ENCODE measurements at places on chromosomes 2 and 18. TPM values are rescaled to one million over a fixed set of nuclear protein-coding genes. Genes with fewer than 3 reads are reported as not detected.

- H3K4me1 ChIP-seq = no peaks in the 10 kb centered on the region
- H3K27me3 ChIP-seq = no peaks in the 10 kb centered on the region
- H3K27ac ChIP-seq = no peak overlapping the region
- peak; percentile 14 for DNase-seq
Measured at GRCh38 chr2:185628985-185629384, 109.6 kb upstream of the FSIP2 start.

DNA sequence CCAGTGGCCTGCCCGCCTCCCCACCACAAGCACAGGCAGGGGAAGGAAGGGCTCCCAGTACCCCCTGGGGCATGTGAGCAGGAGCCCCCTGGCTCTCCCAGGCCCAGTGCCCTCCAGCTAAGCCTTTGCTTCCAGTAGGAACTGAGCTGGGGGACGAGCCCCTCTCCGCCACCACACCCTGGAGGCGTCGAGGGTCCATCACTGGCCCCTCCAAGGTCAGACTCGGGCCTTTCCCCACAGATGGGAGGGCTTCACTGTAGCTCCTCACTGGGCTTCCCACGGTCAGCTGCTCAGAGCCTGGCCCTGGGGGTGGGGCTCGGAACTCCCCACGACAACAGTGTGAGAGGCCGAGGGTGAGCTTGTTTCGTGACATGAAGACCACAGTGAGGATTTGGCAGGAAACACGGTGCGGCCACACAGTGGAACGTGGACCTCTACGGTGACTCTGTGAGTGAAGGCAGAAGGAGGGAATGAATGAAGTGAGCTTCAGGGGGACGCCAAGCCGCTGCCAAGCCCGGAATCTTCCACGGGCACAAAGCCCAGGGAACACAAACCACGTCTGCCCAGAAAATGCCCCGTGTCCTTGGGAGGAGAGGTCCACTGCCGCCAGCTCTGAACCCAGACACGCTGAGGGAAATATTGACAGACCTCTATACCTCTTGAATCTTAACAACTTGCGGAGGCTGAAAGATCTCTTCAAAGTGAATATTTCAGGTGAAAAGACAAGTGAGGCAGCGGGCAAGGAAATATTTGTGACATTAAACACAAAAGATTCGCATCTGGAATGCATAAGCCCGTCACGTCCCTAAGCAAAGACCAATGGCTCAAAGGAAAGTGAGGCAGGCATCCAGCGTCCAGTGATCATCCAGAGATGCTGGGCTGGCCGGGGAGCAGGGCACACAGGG lies 144.8 kb upstream of the GPC1 start:
- no peak for DNase-seq
- no peaks in the 10 kb centered on the region for H3K27me3 ChIP-seq
- H3K27ac ChIP-seq = no peak overlapping the region
- no peak overlapping the region for H3K4me3 ChIP-seq

- peaks cover 11% of the 10 kb centered on the region for H3K4me1 ChIP-seq
- DNase-seq = no peak
Measured at GRCh38 chr2:151973901-151974199, 125.0 kb downstream of the CACNB4 start.

DNA sequence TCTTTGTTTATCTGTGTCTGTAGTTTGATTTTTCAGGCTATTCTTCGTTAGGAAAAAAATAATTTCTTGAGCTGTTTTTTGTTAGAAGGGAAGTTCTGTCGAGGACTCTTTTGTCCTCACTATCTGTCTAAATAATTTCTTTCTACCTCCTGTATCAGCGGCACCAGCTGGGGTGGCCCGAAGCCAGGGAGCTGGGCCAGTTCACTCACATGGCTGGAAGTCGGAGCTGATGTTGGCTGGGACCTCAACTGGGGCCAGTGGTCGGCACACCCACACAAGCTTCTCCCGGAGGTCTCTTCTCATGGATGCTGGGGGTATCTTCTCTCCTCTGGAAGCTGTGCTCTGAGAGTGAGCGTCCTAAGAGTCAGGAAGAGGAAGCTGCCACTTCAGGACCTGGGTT lies 8.0 kb upstream of the PDIA6 start:
- no peaks in the 10 kb centered on the region for H3K36me3 ChIP-seq
- H3K4me3 ChIP-seq = no peak overlapping the region
- H3K27ac ChIP-seq = no peak overlapping the region
- H3K4me1 ChIP-seq = peaks cover 5% of the 10 kb centered on the region

DNA sequence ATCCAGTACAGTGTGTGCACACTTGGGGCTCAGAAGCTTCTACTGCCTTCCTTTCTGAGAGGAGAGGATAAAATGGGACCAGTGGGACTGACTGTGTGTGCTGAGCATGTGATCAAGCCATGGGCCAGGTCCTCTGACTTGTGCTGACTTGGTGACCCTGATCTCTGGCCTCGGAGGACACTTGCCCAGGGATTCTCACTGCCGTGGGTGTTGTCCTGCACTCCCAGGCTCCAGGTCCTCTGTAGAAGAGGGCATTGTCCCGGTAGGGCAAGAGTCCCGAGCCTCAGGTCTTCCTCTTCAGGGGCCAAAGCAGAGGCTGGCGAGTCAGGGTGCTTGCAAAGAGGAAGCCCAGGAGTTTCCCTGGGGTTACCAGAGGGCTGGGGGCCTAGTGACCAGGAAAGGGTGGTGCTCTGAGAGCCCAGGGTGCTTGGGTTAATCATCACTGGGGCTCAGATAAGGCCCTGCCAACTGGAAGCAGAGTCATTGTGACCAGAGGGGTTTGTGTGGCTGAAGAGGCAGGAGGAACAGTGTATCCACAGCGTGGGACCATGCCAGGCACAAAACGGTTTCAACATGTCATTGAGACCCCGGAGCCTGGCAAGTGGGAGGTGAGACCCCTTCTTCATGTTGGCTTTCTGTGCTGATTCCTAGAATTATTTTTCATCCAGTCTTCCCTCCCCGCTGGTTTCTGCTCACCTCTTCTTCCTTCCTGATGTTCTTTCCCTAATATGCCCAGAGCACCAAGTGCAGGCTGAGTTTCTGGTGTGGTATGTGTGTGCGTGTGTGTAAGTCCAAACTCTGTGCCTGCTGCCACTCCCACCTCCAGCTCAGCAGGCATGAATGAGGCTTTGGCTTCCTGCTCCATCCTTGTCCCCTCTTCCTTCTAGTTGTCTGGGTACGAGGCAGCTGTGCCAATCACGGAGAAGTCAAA lies at the start of gene GCKR:
Gene GCKR (plus strand): TSS at position 483 of the 931 bp plus-strand sequence. CDS start 66 bp downstream, at position 549.
- H3K4me1 ChIP-seq = peaks cover 20% of the 10 kb centered on the region
- H3K27ac ChIP-seq = peak within 1 kb of the TSS; percentile 37

CLIP4 gene
- 77.8 TPM for total RNA-seq

- no peaks in the 10 kb centered on the region for H3K27me3 ChIP-seq
- H3K4me1 ChIP-seq = peaks cover 16% of the 10 kb centered on the region
- DNase-seq = no peak
- no peak overlapping the region for H3K4me3 ChIP-seq
- no peaks in the 10 kb centered on the region for H3K36me3 ChIP-seq
Measured at GRCh38 chr2:85714841-85715240, 20.7 kb downstream of the GNLY start.

DNA sequence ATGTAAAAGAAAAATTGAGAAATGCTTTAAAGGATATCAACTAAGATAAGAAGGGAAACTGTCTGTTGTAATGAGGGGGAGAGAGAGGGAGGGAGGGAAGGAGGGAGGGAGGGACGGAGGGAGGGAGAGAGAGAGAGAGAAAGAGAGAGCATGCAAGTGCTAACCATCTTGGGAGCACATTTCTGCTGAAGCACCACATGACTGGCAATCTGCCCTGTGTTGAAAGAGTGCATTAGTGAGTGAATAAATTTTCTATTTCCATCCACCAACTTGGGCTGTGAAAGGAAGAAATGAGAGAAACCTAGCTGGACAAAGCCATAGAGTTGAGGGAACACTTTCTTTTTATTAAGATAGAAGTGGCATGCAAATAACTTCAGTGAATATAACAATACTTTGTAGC lies 110.7 kb downstream of the TMX3 start:
- no peak for DNase-seq
- H3K4me1 ChIP-seq = no peaks in the 10 kb centered on the region
- H3K27me3 ChIP-seq = no peaks in the 10 kb centered on the region
- H3K36me3 ChIP-seq = no peaks in the 10 kb centered on the region
